DND-41 (cell line): ENCODE measurements at places on chromosomes 16 and 17.
A peak's percentile ranks its signal among the peaks of the same experiment; 100 is the strongest.

DNA sequence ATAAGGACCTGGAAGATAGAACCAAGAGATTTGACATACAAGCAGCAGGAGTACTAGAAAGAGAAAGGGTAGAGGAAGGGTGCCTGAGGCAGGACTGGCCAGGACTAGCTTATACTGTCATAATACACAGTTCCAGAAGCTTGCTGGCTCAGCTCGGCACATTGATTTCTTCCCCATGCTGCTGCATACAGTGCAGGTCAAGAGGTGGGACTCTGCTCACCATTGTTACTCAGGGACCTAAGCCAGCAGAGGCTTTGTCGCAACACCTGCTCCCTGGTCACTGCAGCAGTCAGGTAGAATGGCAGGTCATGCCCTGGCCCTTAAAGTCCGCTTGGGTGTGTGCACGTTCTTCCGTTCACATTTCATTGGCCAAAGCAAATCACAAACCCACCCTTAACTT, 32.8 kb downstream of the LDHD start:
- no peak for DNase-seq

DNA sequence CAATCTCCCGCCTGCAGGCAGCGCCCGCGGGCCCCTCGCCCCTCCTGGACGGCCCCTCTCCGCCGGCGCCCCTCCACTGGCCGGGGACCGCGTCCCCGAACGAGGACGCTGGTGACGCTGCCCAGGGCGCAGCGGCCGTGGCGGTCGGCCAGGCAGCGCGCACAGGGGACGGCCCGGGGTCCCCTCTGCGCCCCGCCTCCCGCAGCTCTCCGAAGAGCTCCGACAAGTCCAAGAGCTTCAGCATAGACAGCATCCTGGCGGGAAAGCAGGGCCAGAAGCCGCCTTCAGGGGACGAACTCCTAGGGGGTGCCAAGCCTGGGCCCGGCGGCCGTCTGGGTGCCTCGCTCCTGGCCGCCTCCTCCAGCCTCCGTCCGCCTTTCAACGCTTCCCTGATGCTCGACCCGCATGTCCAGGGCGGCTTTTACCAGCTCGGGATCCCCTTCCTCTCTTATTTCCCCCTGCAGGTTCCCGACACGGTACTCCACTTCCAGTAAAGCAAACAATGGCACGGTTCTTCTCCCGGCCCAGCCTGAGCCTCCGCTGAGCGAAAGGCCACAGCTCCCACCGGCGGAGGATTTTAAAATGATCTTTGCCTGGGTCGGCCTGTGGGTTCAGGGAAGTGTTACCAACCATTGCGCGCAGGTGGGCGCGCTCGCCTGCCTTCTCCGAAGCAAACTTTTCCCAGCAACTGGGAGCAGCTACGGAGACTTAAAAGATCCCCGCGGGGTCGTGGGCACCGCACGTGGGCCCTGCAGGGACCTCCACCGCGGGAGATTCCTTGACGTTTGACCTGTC, 1.1 kb downstream of the FOXL1 start:
- no peak for DNase-seq

DNA sequence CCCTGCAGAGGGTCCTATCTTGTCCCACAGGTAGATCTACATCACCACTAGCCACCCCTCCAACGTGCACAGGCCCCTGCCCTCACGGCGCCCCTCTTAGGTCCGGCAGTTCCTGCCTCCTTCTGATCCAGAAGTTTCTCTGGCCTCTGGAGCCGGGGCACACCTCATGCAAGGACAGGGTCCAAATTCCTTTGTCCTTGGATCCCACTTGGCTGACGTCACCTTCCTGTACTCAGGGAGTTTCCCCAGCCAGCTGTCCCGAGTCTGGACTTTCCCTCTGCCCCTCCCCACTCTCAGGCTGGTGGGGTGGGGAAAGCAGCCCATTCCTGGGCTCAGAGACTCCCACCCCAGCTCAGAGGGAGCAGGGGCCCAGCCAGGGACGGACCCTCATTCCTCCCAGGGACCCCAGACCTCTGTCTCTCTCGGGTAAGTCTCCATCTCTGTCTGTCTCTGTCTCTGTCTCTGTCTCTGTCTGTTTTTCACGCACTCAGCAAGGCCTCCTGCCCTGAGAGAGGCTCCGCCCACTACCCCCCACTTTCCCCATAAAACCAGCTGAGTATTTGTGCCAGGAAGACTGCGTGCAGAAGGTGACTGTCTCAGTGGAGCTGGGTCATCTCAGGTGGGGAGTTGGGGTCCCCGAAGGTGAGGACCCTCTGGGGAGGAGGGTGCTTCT, at the start of gene IL32:
TSS of gene IL32 (plus strand) at position 572 of the 673 bp plus-strand sequence. CDS start 172 bp downstream, outside the sequence.
- DNase-seq: peak; percentile 67

GRCh38 chr17:80564545-80564944, 19.9 kb downstream of the RPTOR start:
- no peak for DNase-seq
